ENCODE measurements at places on chromosomes 7 and 10. TPM values are rescaled to one million over a fixed set of nuclear protein-coding genes. Genes with fewer than 3 reads are reported as not detected.

Gene ANKRD61
- 0.61 TPM for polyA plus RNA-seq

Gene FKBP6
- 0.56 TPM for polyA plus RNA-seq

Gene PRLHR
- not detected for polyA plus RNA-seq

GRCh38 chr7:100160067-100160466 is 1.5 kb upstream of the TRAPPC14 start:
- no peak for DNase-seq

Gene UCN3
- 0.34 TPM for polyA plus RNA-seq

DNA sequence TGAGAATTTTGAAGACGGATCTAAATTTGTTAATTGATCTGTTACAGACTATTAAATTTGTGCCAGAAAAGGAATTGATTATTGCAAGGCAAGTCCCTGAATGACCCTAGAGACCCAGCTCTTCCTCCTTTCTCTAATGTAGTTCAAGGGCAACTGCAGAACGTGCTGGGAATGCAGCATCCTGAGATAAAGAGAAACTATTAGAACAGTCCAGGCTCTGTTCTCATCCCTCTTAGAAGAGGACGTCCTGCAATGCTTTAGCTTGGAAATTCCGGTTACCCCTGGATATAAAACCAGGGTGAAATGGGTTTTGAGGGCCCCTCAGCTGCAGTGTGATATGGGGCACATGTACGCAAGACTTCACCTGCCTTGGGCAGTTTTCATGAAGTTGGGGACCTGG is 67.3 kb downstream of the PTN start:
- DNase-seq = no peak

GRCh38 chr7:34019301-34019790 is 114.0 kb downstream of the BMPER start:
- DNase-seq = no peak

Gene SFRP5
- polyA plus RNA-seq = 0.09 TPM

DNA sequence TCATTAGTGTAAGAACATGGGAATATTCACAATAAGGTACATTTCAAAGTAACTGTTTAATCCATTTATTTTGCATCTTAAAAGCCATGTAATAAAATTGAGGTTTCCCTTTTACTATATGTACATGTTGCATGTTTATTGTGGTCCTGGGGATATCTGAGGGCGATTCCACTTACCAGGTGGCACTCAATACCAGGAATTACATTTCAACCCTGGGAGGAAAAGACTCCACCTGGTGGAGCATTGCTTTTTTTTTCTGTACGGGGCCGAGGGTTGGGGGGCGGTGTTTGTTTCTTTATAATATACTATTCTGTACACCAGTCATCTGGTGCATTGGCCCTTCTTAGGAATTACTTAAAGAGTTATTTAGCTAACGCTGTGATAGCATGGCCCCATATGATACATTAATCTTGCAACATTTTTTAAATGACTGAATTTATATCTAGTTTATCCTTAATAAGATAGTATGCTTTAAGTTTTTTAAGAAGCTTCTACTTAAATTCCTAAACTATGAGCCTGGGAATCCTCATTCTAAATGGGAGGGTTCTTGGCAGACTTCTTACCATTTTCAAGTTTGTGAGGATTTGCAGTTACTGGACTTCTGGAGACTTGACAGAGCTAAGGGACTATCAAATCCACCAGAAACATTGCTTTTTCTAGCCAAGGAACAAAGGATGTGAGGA is 7.2 kb upstream of the HGF start:
- DNase-seq = no peak

Gene ARMC3
- 15.9 TPM for polyA plus RNA-seq

DNA sequence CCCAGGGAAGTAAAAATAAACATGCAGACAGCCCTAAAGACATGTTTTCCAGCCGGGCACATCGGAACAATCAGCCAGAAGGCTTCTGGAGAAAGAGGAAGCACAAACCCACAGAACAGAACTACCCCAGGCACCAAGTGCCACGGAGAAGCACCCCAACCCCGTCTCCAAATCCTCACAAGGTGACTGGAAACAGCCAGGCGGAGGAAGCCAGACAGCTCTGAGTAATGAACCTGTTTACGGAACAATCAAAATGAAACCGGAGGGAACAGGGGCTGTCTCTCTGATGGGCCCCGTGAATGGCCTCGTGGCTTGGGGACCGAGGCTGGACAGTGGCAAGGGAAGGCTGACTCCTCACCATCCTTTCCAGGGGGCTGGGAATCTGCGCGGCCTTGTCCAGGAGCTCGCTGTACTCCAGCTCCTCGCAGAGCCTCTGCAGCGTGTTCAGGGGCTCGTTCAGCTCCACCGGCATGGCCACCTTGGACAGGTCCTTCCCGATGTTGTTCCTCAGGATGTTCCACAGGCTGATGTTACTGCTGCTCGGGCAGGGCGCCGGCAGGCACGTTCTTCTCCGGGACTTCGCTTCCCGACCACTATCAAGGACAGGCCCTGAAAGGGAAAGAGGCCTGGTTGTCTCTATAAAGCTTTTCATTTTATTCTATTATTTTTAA is 77.0 kb upstream of the GSDME start:
- DNase-seq = no peak

GRCh38 chr7:152677808-152678670 is 2.1 kb upstream of the XRCC2 start:
- DNase-seq = no peak

DNA sequence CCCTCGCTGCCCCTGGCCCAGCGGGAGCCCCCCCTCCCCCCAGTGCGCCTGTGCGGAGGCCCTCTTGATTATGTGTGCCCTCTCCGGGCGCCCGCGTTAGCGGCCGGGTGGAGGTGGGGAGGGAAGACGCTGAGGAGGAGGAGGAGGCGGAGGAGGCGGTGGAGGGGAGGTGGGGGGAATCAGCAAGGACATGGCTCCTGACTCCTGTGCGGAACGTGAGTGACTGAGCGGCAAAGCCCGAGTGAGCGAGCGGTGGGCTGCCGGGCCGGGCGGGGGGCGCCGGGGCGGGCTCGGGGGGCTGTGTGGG is 201 bp downstream of the MLLT10 start:
- no peak for DNase-seq

Gene TACC2
- 45.2 TPM for polyA plus RNA-seq

Gene MYPN
- polyA plus RNA-seq = not detected

- DNase-seq = no peak
These were observed 410.8 kb upstream of the COBL start for GRCh38 chr7:51727441-51727840.

- no peak for DNase-seq
These were observed 150.0 kb downstream of the ZNF33B start for GRCh38 chr10:42488416-42488815.

Gene AGR3
- polyA plus RNA-seq = 2.3 TPM

DNA sequence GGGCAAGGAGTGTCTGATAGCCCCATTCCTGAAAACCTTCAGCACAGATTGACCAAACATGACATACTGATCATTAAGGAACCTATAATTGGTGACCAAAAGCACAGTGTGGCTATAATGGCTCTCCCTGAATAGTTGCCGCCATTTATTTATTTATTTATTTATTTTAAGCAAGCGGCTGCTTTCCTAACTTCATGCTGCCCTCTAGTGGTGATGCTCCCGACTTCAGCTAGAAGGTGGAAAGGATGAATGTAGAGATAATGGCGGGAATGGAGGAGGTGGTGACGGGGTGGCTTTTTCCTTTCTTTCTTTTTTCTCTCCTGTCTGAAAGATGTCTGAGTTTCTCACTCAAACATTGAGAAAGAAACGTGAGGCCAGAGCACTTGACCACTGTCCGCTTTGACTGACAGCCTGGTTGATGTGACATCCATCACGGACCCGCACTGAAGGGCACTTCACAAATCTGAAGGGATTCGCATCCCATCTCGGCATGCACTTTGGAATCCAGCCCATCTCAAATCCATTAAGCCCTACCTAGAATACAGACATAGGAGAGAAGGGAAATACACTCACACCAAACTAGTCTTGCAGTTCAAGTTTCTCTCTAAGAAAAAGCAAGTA is 1090.1 kb downstream of the KCNMA1 start:
- DNase-seq = peak; percentile 84

- no peak for DNase-seq
These were observed 24.2 kb upstream of the CHST3 start for GRCh38 chr10:71939861-71940474.

DNA sequence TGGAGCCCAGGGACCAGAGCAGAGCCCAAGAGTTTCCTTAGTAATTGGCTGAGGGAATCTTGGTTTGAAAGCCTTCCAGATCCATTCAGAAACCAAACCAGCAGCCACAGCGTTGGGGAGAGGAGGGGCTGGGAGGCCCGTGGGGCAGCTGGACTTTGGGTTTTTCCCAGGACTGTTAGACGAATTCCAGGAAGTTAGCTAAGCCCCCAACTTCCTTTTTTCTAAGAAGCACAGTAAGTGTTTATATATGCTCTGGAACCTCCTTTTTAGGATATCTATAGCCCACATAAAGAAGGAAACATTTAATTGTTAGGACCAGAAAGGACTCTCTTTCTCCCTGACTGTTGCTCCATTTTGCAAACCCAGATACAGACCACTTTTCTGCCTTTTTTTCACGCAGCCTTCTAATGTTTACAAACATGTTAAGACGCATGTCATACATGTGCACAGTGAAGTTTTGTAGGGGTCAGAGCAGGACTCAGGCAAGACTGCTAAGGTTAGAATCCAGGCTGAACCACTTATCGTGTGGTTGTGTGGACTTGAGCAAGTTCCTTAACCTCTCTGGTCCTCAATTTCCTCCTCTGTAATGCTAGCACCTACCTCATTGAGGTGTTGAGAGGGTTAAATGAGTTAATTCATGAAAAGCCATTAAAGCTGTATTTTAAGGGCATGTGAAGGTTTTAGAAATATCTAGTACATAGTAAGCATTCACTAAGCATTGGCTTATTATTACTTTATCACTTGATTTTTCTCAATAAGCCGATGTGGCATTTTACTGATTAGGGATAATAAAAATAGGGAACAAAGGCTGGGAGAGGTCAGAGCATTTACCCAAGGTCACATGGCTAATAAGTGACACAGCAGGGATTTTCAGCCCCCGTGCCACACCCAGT is 42.4 kb downstream of the TBATA start:
- peak; percentile 76 for DNase-seq

DNA sequence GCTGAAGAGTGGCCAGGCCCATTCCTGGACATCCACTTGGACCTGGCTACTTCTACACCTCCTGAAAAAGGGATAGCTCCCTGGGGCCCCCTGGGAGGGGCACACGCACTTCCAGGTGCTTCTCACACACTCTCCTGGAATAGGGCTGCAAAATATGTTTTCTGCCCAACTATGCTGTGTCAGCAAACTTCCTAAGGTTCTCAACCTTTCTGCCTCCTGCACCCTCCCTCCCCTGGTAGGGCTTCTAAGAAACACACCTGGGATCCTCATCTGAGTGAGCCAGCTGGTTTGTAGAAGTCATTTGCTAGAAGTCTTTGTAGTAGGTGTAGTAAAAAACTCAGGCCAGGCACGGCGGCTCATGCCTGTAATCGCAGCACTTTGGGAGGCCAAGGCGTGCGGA is 136.5 kb downstream of the ZMYND11 start:
- no peak for DNase-seq

DNA sequence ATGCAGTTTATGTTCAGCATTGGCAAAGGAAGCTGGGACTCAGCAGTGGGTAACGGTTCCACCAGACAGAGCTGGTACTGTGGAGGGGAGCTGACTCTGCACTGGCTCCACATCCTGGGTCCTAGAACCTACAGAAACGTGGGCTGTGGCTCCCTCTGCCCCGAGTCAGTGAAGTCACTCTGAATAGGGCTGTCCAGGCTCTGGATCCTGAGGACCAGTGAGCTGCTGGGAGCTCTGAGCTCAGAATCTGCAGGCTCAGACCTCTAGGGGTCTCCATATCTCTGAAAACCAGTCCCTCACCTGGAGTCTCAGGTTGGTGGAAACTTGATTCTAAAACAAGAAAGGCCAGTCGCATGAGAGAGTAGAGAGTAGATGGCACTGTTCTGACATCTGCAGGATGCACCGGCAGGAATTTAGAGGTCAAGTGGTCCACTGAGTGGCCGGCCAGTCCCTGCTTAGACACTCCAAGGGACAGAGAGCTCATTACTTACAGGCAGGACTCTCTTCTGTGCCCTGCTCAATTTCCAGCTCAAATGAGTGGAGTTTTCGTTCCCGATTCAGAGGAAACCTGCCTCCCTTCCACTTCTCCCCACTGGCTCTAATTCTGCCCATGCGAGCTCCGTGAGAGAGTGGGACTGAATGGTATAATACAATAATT is 18.6 kb downstream of the NPFFR1 start:
- DNase-seq = no peak

Gene TLL2
- polyA plus RNA-seq = 1.1 TPM

DNA sequence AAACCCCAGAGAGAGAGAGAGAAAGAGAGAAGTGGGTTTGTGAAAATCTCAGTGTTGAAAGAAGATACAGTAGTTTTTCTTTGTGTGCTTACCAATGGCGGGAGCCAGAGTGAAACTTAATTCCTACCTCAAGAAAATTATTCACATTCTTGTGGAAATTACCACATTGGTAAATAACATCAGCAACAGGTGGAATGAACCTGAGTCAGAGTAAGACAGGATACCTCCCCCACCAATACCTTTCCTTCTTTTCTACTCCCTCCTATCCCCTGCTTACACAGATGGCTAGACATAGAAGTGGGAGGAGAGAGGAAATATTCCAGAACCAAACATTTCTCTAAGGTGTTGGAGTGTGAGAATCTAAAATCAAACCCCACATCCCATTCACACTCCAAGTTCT is 793.9 kb downstream of the SORCS3 start:
- no peak for DNase-seq

DNA sequence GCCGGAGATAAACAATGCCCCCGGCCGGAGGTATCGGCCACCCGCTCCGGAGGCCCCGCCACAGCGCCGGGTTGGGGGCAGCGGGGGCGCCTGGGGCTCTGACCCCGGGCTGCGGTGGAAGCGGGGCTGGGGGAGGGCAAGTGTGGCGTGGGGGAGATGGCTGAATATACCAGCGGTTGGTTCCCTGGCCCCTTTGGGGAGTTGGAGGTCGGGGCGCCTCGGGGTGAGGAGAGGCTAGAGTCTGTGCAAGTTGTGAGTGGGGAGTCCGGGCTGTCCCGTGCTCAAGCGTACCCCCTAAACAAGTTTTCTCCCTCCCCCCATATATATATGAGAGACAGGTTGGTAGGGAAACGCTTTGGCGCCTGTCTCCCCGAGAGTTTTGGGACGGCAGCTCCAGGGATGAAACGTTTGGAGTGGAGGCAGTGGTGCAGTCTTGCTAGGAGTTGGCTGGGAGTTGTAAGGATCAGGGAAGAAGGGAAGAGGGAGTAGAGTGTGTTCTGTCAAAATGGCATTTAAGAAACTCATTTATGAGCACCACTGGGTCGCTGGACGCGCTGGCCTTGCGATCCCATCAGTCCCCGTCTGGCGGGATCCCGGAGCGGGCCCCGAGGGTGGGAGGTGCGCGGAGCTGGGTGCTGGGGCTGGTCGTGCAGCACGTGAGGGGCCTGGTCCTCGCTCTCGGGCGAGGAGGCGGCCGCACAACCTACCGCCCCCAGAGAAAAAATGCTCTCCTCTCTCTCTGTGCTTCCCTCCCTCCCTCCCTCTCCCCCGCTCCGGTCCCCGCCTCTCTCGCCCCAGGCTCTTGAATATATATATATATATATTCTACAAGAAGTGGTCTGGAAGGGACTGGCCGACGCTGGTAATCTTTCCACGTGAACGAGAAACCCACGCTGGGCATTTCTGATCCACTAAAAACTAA is 1.1 kb downstream of the TET1 start:
- peak; percentile 40 for DNase-seq

- DNase-seq = no peak
These were observed 21.6 kb downstream of the TACC2 start for GRCh38 chr10:122010405-122011050.

Gene CACNA2D1
- polyA plus RNA-seq = 30.7 TPM

- no peak for DNase-seq
These were observed 54.4 kb downstream of the MYPN start for GRCh38 chr10:68163735-68164134.

GRCh38 chr7:10939237-10939910 is 34.3 kb upstream of the PHF14 start:
- peak; percentile 23 for DNase-seq
